ENCODE measurements at places on chromosomes 7 and 10.

GRCh38 chr10:59523851-59524250 is 161.5 kb upstream of the FAM13C start:
- H3K4me3 ChIP-seq, result no peak overlapping the region
- H3K36me3 ChIP-seq, result no peaks in the 10 kb centered on the region
- no peaks in the 10 kb centered on the region for H3K4me1 ChIP-seq
- no peak for DNase-seq

DNA sequence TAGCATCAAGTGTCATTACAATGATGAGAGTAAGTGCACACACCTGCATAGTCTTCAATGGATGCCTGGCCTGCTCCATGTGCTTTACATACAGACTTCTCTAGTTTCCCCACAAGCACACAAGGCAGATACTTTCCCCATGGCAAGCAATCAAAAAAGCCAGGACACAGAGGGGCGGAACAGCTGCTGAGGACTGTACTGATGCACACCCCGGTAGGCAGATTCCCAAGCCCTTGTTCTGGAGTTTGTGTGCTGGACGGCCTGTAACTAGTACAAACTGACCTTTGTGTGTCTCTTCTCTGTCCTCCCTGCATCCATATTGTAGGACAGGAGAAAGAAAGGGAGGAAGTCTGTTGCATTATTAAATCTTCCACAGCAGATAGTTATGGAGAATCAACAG is 25.8 kb downstream of the UBE2D4 start:
- DNase-seq, result no peak
- H3K27ac ChIP-seq, result no peak overlapping the region
- H3K36me3 ChIP-seq, result peaks cover 37% of the 10 kb centered on the region
- H3K4me1 ChIP-seq, result no peaks in the 10 kb centered on the region
- H3K4me3 ChIP-seq, result no peak overlapping the region

DNA sequence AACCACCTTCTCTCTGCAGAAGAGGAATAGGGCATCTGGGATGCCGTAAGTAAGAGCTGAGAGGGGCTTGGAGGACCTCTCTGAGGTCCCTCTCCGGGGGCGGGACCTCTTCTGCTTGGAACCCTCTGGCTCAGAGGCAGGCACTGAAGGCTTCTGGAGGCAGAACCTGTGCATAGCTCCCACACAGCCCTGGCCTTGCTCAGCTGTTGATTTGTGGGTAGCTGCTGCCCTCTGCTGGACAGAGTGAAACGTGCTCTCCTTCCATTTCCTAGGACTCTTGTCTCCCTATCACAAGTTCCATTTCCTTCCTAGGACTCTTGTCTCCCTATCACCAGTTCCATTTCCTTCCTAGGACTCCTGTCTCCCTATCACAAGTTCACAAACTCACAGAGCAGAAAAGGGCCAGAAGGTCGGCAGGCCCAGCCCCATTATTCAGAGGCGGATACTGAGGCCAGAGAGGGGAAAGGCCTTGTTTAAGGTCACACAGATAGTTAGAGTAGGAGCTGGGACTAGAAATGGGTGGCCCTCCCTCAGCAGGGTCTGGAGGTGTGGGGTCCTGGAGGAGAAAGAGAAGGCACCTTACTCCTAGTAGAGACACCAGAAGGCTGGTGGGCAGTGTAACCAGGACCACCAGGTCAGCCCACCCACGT is 30.3 kb upstream of the GARS1 start:
- H3K27ac ChIP-seq, result no peak overlapping the region
- H3K4me1 ChIP-seq, result no peaks in the 10 kb centered on the region
- no peaks in the 10 kb centered on the region for H3K36me3 ChIP-seq
- peak; percentile 81 for DNase-seq
- H3K4me3 ChIP-seq, result no peak overlapping the region

DNA sequence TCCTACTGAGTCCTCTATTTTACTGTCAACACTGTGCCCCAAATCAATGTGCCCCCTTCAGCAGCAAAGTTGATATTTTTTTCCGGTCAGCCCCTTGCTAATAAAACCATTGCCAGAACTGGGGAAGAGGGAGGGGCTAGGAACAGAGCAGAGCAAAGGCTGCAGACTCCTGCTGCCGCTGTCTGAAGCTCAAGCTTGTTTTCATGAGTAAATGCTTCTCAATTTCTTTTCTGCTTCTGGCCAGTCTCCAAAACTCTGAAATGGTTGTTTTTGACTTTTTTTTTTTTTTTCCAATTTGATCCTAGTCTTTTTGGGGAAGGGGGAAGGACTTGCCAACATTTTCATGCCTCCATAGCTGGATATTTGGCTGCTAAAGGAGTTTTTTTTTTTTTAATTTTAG is 26.7 kb upstream of the PROSER2 start:
- no peak overlapping the region for H3K4me3 ChIP-seq
- H3K36me3 ChIP-seq, result no peaks in the 10 kb centered on the region
- no peaks in the 10 kb centered on the region for H3K27me3 ChIP-seq
- DNase-seq, result no peak
- no peak overlapping the region for H3K27ac ChIP-seq

- no peak overlapping the region for H3K27ac ChIP-seq
- H3K4me3 ChIP-seq, result no peak overlapping the region
- no peaks in the 10 kb centered on the region for H3K27me3 ChIP-seq
- no peak for DNase-seq
- H3K4me1 ChIP-seq, result peaks cover 5% of the 10 kb centered on the region
These were observed 19.6 kb upstream of the ANLN start for GRCh38 chr7:36370046-36370445.

- no peaks in the 10 kb centered on the region for H3K27me3 ChIP-seq
- H3K27ac ChIP-seq, result no peak overlapping the region
- no peaks in the 10 kb centered on the region for H3K4me1 ChIP-seq
- no peak for DNase-seq
- H3K4me3 ChIP-seq, result no peak overlapping the region
These were observed 339.5 kb downstream of the ELMO1 start for GRCh38 chr7:37109016-37109683.

- no peak for DNase-seq
- H3K36me3 ChIP-seq, result no peaks in the 10 kb centered on the region
- no peaks in the 10 kb centered on the region for H3K4me1 ChIP-seq
These were observed 25.4 kb downstream of the TMEM273 start for GRCh38 chr10:49162761-49163310.
